ENCODE measurements at places on chromosomes 1 and 21. TPM values are rescaled to one million over a fixed set of nuclear protein-coding genes. Genes with fewer than 3 reads are reported as not detected.

Gene NDUFV3
- total RNA-seq: 20.0 TPM

Gene CLCA2
- total RNA-seq: not detected

Gene CSMD2
- total RNA-seq: not detected

Gene CLDN17
- not detected for total RNA-seq

Gene CCDC28B
- total RNA-seq: 2.5 TPM

Gene COL8A2
- total RNA-seq: 0.14 TPM

Gene IRF2BP2
- total RNA-seq: 84.0 TPM

Gene SKI
- 23.6 TPM for total RNA-seq

Gene DYNLT4
- total RNA-seq: 0.32 TPM

Gene PGLYRP4
- total RNA-seq: not detected

Gene RIIAD1
- total RNA-seq: not detected

Gene S100B
- total RNA-seq: not detected

Measured in A549 treated with CORT108297 at 1 μM for 4 hours (cell line).